ENCODE measurements at places on chromosomes 1 and 21.
A peak's percentile ranks its signal among the peaks of the same experiment; 100 is the strongest.

- DNase-seq: no peak
Measured at GRCh38 chr1:98086796-98087441, 166.1 kb upstream of the DPYD start.

- DNase-seq: no peak
Measured at GRCh38 chr1:89035080-89035479, 12.4 kb upstream of the GBP3 start.

GRCh38 chr1:31434101-31434871 is 21.3 kb downstream of the SERINC2 start:
- no peak for DNase-seq

DNA sequence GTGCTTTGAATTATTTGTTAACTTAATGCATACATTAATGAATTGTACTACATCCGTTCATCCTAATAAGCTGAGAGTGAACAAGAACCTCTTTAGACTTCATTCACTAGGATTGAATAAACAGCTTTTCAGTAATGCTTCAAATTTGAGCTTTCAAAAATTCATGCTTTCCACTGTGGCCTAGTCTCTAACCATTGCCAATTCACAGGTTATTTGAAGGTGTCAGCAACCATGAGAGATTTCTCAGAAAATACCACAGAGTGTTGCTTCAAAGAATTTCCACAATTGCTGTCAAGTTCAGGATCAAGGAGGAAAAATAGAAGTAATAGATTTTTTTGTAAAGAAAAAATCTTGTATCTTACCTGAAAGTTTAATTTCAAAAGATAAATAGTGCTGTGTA is 72.7 kb downstream of the AK5 start:
- DNase-seq: no peak

- DNase-seq: no peak
Measured at GRCh38 chr1:170863621-170864020, 71.7 kb upstream of the MROH9 start.

DNA sequence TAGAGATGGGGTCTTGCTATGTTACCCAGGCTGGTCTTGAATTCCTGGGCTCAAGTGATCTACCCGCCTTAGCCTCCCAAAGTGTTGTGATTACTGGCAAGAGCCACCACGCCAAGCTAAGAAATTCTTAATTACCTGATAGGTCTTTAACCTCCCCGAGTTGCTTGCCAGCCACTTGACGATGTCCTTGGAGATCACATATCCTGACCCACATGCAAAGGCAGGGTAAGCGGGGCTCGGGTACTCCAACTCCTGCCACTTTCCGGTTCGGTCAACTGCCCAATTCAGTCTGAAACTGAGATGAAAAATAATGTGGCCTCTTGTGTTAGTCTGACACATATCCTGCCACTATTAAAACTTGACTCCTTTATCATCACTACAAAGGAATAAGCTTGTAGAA is 50.2 kb downstream of the B3GALNT2 start:
- DNase-seq: no peak

- DNase-seq: peak; percentile 14
Measured at GRCh38 chr1:19205403-19205802, 4.7 kb downstream of the UBR4 start.

DNA sequence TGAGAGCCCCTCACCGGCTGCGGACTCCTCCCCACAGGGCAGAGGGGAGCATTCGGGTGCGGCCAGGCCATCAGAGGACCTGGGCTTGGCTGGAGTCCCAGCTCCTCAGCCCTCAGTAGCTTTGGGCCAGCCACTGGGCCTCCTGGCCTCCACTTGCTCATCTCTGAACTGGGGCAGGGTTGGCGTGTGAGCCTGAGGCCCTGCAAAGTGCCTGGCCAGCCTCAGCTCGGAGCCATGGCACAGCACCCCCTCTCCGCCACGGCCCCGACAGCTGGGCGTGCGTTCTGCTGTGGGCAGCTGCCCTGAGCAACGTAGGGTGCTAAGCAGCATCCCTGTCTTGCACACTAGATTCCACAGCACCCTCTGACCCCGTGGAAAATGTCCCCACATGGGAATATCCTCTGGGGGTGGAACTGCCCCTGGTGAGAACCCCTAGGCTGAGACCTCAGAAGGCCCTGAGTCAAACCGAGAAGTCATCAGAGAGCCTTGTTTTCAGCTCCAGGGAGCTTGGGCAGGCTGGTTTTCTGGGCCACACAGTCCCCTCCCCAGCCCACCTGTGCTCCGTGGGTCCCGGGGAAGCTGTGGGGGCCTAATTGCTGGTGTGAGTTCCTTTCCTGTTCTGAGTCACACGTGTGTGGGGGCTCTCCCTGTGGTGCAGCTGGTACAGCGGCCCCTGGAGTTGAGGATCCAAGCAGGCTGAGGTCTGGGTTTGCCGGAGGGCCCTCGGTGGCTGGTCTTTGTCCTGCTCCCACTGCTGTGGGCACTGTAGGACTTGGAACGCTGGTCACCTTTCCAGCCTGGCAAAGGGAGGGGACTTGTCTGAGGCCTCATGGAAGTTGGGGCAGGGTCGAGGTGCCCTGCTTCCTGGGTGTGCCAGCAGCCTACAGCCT is 24.5 kb downstream of the TP73 start:
- DNase-seq: peak; percentile 72

DNA sequence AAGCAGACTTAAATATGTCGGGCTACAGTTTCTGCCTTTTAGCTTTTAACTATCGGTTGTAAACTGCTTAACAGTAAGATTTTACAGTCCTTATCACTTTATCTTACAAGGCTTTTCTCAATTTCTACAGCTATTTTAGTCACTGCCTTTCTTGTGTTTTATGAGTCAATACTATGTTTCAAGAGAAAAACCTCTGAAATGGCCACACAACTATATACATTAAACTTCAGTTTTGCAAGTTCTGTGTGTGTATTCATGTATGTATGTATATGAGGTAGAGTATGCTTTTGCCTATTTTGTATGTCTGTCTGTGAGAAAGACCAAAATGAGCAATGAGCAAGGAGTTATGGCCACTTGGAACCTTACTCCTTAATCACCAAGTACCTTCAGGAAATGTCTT is 169.8 kb downstream of the SYT2 start:
- no peak for DNase-seq

GRCh38 chr21:44836666-44837471 is 19.0 kb upstream of the SUMO3 start:
- no peak for DNase-seq

DNA sequence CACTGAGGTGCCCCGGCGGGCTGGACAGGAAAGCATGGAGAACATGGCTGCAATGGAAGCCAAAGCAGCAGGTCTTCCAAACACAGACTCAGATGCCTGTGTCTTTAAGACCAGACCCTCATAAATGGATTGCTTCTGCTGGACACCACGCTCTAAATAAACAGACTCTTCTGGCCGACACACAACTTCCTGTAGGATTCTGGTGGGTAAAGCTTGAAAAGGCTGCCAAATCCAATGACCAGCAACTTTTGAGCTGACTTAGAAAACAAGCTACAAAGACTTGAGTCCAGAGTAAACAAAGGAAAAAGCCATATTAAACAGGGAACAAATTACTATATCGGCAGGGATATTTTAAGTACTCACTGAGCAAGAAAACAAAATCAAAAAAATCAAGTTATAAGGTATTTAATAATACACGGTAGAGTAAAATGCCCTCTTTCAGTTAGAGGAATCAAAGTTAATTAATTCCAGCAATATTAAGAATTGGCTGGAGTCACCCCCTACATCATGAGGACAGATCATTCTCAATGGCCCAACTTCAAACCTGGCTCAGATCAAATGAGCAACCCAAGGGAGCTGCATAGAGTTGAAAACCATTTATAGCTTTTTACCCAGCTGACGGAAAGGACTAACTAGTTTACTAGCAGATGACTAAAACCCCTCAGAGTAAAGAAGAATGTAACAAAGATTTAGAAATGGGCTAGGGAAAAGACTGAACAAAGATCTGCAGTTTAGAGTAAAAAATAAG is 102.4 kb downstream of the TGFBR3 start:
- no peak for DNase-seq

DNA sequence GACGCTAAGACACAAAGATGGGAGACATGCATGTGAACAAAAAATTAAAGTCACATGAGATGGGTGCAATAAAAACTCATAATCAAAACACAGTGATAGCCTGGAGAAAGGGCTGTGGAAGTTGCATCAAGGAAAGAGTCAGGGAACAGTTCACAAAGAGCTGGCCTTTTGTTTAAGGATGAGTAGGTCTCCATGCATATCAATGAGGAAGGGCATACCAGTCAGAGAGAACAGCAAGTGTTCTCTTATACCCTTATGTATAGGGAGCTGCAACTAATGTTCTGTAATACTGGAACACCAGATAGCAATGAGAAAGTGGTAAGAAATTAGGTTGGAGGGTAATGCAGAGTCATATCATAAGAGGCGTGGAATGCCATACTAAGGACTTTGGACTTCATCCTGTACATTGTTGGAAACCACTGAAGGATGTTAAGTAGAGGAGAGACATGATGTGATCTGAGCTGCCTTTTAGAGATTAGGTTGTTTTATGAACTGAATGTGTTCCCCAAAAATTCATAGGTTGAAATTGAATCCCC is 46.7 kb upstream of the SAMD13 start:
- DNase-seq: no peak

Measured in GM12891 (cell line).